NCI-H446 treated with DMSO at 0.1 percent for 48 hours (cell line): ENCODE measurements at places on chromosomes 13 and 19.

DNA sequence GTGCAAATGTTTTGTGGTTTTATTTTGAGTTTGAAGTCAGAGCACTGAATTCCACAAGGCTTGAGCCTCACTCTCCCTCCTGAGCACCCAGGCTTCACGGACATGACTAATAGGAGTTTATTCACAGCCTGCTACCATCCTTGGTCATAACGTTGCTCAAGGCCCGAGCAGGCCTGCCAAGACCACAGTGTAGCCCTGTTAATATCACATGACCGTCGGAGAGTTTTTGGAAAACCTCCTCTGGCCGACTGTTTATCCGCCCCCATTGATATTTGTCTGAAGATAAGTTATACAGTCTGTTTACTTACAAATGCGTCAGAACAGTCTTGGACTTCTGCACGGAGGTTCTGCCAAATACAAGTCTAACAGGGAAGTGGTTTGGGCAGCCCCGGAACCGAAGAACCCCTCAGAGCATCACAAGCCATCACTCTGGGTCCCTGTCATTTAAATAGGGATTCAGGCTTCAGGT is 89.9 kb downstream of the COL4A2 start:
- DNase-seq = no peak

DNA sequence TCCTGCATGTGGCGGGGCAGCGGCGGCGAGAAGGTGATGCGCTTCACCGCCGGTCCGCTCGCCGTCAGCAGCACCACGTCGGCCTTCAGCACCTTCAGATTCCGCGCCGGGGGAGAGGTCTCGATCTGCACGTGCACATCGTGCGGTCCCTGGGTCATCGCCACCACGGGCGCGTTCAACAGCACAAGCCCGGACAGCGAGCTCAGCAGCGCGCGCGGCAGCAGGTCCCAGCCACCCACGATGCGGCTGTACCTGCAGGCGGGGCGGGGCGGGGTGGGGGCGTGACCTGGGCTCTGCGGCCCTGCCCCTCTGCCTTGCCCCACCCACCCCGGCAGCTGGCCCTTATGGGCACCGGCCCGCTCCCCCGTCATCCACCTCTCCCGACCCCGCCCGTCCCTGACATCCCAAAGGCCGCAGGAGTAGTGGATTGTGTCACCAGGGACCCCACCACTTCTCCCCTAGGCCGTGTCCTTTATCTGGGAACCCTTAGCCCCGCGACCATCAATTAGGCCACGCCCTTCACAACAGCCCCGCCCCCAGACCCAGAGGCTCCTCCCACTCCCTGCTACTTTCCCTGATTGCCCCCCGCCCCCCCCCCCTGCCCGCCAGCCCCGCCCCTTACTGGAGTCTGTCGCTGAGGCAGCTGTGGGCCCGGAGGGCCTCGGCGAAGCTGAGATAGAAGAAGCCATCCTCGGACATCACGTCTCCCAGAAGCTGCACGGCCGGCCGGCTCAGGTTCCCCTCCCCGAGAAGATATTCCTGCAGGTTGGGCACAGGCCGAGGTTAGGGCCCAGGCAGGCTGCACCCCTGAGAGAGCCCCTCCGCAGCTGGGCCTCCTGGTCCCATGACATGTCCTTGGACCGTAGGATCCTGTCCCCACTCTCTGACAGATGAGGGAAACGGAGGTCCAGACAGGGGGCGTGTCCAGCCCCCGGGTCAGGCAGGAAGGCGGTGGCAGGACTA is 6.1 kb downstream of the IL4I1 start:
- no peak for DNase-seq

GRCh38 chr19:42271861-42272534 is 2.9 kb downstream of the CIC start:
- no peak for DNase-seq

DNA sequence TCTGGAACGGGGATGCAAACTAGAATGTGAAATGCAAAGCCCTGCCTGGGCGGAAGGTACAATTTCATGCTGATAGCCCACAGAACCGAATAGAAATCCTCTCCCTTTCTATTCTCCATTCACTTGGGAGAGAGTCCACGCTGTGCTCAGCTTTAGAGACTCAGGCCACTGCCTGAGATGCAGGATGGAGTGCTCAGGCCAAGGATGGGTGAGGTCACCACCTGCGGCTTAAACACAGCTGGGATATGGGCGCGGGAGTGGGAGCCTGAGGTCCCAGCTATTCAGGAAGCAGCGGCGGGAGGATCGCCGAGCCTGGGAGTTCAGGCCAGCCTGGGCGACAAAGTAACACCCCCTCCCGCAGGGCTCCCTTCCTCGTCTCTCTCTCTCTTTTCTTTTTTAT is 446 bp upstream of the ZNF83 start:
- no peak for DNase-seq
